ENCODE measurements at places on chromosomes 3 and 15. TPM values are rescaled to one million over a fixed set of nuclear protein-coding genes. Genes with fewer than 3 reads are reported as not detected.
A peak's percentile ranks its signal among the peaks of the same experiment; 100 is the strongest.

DNA sequence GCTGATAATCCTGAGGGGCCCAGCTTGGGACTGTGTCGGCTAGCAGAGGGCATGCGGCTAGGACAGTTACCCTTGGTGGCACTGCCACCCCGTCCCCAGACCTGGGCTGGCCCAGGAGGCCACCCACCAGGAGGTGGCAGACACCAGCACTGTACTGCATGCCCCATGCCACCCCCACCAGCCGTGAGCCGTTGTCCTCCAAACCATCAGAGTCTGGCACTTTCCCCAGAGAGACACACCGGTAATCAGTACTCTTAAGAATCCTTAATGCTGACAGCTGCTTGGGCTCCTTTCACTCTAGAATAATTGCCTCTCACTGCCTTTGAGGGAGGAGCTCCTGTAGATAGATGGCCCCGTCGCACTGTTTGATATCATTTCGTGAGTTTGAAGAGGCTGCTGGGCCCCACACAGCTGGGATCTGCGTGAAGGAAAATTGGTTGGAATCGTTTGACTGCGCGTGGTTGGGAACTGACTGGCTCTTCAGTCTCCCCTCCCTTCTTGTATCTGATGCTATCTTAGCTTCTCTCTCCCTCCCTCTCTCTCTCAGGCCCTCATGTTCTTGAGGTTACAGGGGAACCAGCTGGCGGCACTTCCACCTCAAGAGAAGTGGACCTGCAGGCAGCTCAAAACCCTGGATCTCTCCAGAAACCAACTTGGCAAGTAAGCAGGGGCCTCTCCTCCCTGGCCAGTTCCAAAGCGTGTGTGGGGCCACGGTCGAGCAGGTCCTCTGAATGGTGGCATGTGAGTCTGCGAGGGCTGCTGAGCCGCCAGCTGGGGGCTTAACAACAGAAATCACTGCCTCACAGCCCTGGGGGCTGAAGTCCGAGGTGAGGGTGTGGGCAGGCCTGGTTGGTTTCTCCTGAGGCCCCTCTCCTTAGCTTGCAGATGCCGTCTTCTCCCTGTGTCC lies 94.9 kb downstream of the LRRK1 start:
- no peak for DNase-seq

GRCh38 chr15:57651445-57651844 lies 55.1 kb upstream of the POLR2M start:
- DNase-seq = no peak

DNA sequence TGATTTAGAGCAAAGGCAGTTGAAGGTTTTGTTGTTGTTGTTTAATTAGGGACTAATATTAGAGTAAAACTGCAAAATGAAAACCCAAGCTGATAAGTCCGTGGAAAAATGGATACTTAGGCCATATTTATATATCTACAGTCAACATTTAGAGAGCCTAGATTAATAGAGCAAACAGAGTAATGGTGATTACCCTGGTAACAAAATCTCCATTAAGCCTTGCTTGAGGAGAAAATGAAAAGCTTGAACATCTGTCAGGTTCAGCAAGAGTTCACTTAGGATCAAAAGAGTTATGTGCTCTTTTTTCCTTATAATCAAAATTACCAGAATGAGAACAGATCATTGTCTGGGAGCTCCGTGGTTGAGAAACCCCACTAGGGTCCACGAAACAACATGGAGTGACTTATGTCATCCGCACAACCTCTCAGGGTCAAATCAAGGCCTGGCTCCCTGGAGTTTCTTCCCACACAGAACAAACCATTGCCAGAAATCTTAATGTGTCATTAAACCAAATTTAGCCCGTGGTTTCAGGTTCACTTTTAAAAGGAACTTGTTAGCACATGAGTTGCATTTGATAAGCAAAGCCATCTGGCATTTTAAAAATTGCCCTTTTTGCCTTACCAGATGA lies 381.2 kb downstream of the GABRB3 start:
- DNase-seq = no peak

GRCh38 chr3:63576846-63577245 lies 75.6 kb upstream of the SNTN start:
- DNase-seq = no peak

DNA sequence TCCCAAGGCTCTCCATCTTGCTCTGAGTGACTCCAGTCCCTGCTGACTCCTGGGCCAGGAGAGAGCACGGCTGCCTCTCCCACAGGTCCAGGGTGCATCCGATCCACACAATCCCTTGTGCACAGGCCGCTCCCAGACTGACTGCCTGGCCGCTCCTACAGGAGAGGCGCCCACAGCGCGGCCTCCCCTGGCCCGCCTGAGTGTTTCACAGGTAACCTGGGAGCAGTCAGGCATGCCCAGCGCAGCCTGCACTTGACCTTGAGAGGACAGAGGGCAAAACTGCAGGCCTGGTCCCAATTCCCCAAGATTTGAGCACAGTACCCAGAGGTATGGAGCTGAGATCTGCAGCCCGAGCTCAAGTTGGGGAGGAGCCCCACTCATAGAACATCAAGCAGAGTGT lies 490.2 kb downstream of the CNTN6 start:
- no peak for DNase-seq

DNA sequence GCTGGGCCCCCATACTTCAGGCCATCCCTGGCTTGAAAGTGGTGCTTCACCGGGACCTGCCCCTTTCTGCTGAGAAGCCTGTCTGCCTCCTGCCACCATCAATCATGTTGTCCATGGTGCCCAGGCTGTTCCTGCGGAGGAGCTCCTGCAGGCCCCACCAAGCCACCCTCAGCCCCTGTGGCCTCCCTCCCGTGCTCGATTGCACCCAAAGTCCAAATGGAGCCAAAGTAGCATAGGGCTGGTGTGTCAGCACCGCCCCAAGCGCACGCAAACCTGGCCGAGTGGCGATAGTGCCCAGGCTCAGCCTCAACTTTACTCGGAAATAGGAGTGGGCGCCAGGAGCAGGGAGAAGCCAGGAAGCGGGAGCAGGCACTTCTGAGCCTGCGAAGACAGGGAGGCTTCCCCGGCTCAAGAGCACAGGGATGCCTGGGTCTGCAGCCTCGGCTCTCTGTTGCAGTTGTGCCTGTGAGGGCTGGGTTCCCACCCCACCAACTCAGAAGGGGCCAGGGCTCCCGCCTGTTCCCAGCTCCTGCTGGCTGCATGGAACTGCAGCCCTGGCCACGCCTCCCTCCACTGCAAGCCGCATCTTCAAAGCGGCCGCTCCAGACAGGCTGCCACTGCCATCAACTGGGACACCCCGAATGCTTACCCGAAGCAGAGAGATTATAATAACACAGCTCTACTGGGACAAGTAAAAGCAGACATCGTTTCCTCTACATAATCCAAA lies 203.0 kb downstream of the ARRDC4 start:
- DNase-seq = no peak

GRCh38 chr3:58434990-58435389 lies 1.4 kb upstream of the PDHB start:
- DNase-seq = no peak

DNA sequence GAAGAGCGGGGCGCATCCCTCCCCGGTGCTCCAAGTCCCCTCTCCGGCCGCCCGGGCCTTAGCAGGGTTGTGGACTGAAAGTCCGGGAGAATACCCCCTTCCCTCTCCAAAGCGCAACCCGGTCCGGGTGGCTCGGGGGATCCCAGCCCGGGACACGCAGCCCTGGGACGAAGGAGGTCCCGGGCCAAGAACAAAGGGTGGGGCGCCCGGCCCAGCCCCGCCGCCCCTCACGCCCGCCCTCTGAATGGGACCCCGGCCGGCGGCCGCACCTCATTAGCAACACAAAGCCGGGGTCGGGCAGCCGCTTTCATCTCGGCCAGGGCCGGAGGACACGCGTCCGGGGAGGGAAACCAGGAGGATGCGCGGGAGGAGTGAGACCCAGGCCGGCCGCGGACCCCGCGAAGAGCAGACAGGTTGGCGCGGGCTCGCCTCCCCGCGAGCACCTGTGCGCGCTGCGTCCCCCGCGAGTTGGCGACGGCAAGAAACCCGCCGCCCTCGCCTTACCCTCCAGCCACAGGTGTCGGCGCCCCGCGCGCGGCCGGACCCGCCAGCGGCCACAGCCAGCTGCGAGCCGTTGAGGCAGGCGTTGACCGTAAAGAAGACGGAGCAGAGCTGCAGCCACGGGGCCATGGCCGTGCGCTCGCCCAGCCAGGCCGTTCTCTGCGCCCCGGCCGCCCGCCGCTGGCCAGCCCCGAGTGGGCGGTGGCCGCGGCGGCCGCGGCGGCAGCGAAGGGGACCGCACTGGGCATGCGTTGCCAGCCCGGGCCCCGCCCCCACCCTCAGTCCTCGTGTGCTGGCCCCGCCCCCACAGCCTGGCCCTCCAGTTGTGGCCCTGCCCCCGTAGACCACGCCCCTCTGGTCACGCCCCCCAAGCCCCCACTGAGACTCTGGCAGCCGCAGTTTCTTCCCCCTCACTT lies at the start of gene IL17RD:
Gene IL17RD (minus strand): TSS at position 697 of the 917 bp plus-strand sequence. CDS start 67 bp downstream, at position 630.
- DNase-seq = peak; percentile 57

Gene UPK1B
- total RNA-seq = 0.21 TPM

Gene SLC41A3
- 24.0 TPM for total RNA-seq

Gene P3H2
- not detected for total RNA-seq

Gene TNFAIP8L3
- not detected for total RNA-seq

Gene AMT
- 2.5 TPM for total RNA-seq

Gene FES
- total RNA-seq = 24.2 TPM

Gene HYKK
- 3.4 TPM for total RNA-seq

Gene SEMA6D
- total RNA-seq = not detected

Gene BCHE
- not detected for total RNA-seq
